ENCODE measurements at places on chromosomes 11 and 22. TPM values are rescaled to one million over a fixed set of nuclear protein-coding genes. Genes with fewer than 3 reads are reported as not detected.
A peak's percentile ranks its signal among the peaks of the same experiment; 100 is the strongest.

DNA sequence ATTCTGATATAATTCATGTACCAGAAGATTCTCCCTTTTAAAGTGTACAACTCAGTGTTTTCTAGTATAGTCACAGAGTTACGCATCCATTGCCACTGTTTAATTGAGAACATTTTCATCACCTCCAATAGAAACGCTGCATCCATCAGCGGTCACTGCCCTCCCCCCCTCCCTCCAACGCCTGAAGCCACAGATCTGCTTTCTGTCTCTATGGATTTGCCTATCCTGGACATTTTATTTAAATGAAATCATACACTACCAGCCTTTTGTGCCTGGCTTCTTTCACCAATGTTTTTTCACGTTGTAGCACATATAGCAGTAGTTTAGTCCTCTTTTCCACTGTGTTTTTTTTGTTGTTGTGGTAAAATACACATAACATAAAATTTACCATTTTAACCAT, 22.8 kb downstream of the TCP11L1 start:
- DNase-seq, result no peak
- H3K27ac ChIP-seq, result no peak overlapping the region
- peaks cover 9% of the 10 kb centered on the region for H3K36me3 ChIP-seq
- no peaks in the 10 kb centered on the region for H3K27me3 ChIP-seq
- no peak overlapping the region for H3K4me3 ChIP-seq

- H3K4me3 ChIP-seq, result no peak overlapping the region
- no peak for DNase-seq
- H3K27ac ChIP-seq, result no peak overlapping the region
- H3K4me1 ChIP-seq, result no peaks in the 10 kb centered on the region
Observed at GRCh38 chr11:116366980-116367645, 405.7 kb downstream of the BUD13 start.

GRCh38 chr11:67365736-67366444, 7.5 kb downstream of the CLCF1 start:
- no peaks in the 10 kb centered on the region for H3K36me3 ChIP-seq
- no peak overlapping the region for H3K27ac ChIP-seq
- DNase-seq, result no peak

- no peak overlapping the region for H3K27ac ChIP-seq
- H3K27me3 ChIP-seq, result peaks cover 6% of the 10 kb centered on the region
- H3K4me1 ChIP-seq, result peaks cover 10% of the 10 kb centered on the region
- no peak for DNase-seq
- no peaks in the 10 kb centered on the region for H3K36me3 ChIP-seq
Observed at GRCh38 chr11:115198321-115198741, 305.9 kb downstream of the CADM1 start.

GRCh38 chr11:105100206-105100605, 39.4 kb downstream of the CARD18 start:
- peak; percentile 14 for DNase-seq
- peak overlapping the region; percentile 4 for H3K27ac ChIP-seq
- peak overlapping the region; percentile 18 for H3K4me3 ChIP-seq
- H3K27me3 ChIP-seq, result no peaks in the 10 kb centered on the region
- H3K4me1 ChIP-seq, result peaks cover 24% of the 10 kb centered on the region

GRCh38 chr11:65329478-65329877, 4.2 kb upstream of the DPF2 start:
- H3K4me3 ChIP-seq, result peak overlapping the region; percentile 55
- no peak for DNase-seq
- H3K36me3 ChIP-seq, result peaks cover 2% of the 10 kb centered on the region
- H3K27ac ChIP-seq, result peak overlapping the region; percentile 3

DNA sequence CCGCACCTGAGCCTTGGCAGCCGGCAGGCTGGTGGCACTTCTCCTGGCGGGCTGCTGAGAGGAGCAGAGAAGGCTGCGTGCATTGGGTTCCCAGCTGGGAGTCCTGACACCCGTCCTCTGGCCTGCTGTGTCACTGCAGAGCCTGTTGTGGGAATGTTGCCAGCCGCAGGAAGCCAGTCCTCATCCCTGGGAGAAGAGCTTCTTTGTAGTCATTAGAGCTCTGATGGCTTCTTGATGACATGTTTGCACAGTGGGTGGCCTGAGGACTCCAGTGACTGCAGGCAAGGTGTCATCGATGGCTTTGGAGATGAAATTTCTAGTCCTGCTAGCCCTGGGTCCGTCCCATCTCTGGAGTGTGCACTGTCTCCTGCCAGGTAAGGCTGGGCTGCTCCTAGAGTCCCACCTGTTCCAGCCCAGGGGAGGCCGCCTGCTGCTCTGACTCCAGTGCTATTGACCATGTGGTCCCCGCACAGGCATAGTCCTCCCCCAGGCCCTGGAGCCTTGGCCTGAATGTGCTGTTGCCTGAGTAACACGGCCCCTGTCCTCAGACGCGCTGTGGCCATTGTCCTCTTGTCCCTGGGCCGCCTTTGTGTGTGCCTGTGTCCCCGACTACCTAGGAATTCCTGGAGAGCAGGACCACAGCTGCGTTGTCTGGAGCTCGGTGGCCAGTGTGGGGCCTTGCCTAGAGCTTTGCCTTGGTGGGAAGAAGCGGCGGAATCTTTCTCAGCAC, 129.2 kb downstream of the CACNA1I start:
- no peaks in the 10 kb centered on the region for H3K4me1 ChIP-seq
- no peak for DNase-seq
- no peak overlapping the region for H3K27ac ChIP-seq
- no peaks in the 10 kb centered on the region for H3K27me3 ChIP-seq

KLHL35 gene
- 1.2 TPM for total RNA-seq

DRD4 gene
- 1.7 TPM for total RNA-seq

TTC28 gene
- 5.4 TPM for total RNA-seq

CNIH2 gene
- total RNA-seq, result 1.2 TPM

PGA4 gene
- total RNA-seq, result not detected

CSF2RB gene
- 3.8 TPM for total RNA-seq

LRRC75B gene
- total RNA-seq, result 1.2 TPM

All from activated T-cell treated with anti-CD3 and anti-CD28 coated beads, Interleukin-2, amount 50 U/mL, for 72 hours (primary cell).